Activated naive CD4-positive, alpha-beta T cell (primary cell): ENCODE measurements at places on chromosomes 2 and 18.

DNA sequence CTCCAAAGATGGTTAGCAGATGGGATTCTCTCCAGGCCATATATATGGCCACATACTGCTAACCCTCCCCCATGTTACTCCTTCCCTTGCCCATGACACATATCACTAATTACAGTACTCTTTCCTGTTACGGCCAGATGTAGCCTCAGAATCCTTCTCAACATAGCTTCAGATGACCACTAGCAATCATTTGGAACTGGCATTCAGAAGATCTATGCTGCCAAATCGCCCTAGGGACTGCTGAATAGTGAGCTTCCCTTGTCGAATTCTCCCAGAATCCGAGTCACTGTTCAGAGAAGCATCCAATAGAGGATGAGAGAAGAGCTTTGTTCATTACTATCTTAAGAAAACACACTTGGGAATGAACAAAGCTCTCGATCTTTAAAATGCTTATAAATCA, 121.2 kb upstream of the TANK start:
- DNase-seq: no peak

DNA sequence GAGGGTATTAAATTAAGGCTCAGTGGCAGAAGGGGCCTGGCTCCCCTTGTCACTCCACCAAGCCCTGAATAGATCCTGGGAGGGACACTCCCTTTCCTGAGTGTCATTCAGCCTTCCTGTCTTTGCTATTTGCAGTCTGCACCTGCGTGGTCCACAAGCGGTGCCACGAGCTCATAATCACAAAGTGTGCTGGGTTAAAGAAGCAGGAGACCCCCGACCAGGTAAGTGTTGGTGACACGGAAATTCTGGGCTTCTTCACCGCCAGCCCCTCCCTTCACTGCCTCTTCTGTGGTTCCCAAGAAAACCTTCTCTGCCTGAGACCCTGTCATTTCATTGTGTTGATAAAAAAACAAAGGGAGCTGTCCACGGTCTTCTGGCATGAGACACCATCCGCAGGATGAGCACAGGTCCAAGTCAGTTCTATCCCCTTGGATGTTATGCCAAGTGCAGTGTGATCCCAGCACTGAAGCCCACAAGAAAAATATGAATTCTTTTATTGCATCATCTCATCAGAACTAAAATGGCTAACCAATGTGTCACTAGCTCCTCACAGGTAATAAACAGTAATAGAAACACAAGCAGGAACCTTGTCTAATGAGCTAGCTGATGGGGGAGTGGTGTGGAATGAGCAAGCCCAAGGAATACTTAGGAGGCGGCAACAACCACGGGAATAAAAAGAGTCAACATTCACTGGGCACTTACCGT, 316.9 kb upstream of the EPAS1 start:
- DNase-seq: no peak

DNA sequence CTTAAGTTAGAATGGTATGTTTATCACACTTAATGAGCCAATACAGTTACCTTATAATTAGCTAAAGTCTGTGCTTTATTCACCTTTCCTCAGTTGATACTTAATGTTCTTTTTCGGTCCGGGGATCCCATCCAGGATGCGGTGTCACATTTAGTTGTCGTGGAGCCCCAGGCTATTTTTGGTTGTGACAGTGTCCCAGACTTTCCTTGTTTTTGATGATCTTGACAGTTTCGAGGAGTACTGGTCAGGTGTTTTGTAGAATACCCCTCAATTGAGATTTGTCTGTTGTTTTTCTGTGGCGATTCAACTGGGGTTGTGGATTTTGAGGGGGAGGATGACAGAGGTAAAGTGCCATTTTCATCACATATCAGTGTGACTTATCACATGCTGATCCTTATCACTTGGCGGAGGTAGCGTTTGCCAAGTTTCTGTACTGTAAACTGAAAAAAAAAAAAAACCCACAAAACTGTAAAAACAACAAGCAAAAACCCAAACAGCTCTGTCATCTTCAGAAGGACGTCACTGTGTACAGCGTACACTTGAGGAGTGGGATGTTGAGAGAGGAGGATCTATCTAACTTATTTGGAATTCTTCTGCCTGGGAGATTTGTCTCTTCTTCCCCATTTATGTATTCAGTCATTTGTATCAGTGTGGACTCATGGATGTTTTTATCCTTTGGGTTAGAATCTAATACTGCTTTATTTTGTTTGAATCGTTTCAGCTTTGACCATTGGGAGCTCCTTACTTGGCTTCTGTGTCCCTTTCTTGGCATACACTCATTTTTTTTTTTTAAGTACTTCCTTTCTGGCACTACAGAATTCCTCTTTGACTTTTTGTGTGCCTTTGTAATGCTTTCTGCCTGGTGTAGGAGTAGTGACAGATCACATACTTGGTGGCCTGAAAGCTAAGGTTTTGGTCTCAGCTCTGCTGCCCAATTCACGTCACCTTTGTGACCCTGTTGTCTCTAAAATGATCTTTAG, 68.1 kb downstream of the FMNL2 start:
- no peak for DNase-seq

DNA sequence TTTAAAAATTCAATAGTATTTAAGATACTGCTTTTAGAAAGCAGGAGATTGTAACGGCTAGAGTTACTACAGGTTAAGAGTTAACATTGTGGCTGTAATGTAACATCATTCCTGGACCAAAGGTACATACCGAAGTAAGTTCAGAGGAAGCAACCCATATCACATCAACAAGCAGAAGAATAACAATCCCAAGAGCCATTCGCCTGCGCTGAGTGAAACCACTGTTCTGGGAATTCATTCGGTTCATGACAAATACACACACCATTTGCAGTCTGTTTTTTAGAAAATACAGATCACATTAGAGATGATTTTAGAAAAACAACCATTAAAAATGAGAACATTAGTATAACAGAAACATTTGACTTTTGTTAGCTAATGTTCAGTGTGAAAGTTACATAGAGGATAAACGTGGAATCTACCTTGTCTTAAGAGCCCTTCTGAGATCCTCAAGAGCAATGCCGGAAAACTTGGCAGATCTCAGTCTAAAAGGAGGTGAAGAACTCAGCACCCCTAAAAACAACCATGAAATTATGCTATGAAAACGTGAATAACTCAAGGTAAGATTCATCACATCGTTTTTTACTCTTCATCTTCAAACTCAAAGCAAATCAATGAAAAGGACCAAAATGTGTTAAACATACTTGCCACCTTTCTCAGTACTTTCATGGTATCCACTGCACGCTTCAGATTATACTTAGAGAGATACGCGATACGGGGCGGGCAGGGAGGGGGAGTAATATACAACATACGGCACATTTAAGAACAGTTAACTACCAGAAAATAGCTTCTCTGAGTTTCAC, 1.2 kb downstream of the SLC35F5 start:
- DNase-seq: no peak

GRCh38 chr2:126849991-126850535, 48.6 kb upstream of the TEX51 start:
- DNase-seq: no peak

DNA sequence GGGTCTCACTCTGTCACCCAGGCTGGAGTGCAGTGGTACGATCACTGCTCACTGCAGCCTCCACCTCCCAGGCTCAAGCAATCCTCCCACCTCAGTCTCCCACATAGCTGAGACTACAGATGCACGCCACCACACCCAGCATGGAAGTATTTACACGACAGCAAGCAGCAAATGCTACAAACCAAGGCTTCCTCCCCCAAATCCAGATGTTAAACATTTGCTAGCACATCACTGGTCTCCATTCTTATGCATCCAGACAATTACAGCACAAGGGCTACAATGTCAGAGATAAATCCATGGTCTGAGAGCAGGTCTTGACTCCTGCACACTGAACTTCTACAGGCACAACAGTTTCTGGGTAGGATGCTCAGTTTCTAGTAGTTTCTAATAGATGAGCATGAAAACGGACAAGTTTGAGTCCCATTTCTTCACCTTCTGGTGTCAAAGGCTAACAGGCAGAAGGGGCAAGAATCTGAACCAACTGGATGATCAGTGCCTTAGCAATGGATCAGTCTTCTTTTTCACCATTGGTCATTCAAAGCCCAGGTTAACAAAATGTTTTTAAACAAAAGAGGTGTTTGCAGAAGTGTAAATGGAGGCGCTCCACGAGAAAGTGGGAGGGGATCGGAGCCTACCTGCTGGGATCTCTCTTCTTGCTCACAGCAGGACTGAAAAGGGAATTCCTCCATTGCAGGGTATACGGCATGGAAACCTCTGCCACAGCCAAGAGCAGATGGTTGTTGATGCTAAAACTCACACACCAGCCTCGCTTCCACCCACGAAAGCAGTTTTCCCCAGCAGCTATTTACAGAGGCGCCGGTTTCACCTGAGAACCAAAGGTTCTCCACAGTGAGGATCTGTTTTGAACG, 135.0 kb upstream of the ARL4C start:
- no peak for DNase-seq

DNA sequence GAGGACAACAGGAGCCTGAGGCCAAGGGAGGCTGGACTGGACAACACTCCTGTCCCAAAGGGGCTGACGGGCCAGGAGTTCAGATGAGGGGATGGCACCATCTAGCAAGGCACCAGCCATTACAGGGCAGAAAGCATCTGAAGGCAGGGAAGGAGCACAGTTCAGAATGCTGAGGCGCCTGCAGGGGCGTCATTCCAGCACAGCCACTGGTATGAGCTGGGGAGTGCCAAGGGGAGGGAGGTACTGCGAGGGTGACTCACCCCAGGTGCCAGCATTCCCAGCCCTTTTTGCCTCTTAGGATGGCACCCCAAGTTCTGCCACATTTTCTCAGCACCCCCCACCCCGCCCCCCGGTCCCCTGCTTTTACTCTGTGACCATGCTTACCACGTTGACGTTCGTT, 129.8 kb upstream of the EPAS1 start:
- DNase-seq: no peak

DNA sequence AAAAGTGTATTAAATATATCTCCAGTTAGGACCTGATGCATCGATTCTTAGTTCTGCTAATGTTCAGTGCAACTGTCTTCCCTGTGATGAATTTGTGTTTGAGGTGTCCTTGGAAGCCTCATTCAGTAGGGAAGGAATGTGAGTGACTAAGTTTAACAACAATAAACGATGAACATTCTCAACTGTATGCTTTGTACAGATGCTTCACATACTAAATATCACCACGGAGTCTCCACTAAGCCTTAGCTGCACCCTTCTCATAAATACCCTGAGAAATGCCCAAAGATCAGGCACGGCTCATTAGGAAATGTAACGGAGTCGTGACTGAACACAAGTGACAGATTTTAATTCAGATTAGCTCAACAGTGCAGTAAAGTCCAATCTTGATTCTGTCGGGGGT, 24.4 kb upstream of the AGFG1 start:
- no peak for DNase-seq

DNA sequence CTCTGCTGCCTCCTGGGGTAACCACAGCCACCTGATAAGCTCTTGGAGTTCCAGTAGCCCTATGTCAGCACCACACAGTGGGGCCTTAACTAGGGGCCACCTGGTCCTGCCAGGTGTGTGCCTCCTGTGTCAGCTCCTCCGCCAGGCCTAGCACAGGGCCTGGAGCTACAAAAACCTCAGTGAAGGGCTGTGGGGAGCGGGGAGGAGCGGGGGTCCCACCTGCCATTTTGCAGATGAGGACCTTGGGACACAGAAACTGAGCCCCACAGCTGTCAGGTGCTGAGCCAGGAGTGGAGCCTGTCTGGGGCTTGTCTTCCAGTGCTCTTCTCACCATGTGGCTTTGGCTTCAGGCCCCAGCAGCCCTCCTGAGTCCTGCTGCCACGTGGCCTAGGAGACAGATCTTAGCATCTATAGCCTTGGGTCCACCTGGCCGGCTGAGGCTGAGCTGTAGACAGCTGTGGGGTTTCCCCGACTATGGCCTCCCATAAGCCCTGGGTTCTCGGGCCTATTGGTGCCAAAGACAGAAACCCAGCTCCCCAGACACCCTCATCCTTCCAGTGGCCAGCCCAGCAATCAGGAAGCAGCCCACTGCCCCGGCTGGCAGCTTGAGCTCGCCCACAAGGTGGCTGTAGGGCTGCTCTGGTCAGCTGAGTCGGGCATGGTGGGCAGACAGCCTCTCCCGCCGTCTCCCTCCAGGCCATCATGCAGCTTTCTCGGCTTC, 104.5 kb upstream of the MCFD2 start:
- no peak for DNase-seq

- DNase-seq: no peak
Observed at GRCh38 chr18:73365018-73365417, 497.2 kb upstream of the NETO1 start.

GRCh38 chr2:229169751-229170150, 101.3 kb downstream of the PID1 start:
- DNase-seq: no peak

- no peak for DNase-seq
Observed at GRCh38 chr2:196963961-196964360, 37.5 kb upstream of the PGAP1 start.

GRCh38 chr2:238763471-238763995, 84.4 kb upstream of the TWIST2 start:
- no peak for DNase-seq

DNA sequence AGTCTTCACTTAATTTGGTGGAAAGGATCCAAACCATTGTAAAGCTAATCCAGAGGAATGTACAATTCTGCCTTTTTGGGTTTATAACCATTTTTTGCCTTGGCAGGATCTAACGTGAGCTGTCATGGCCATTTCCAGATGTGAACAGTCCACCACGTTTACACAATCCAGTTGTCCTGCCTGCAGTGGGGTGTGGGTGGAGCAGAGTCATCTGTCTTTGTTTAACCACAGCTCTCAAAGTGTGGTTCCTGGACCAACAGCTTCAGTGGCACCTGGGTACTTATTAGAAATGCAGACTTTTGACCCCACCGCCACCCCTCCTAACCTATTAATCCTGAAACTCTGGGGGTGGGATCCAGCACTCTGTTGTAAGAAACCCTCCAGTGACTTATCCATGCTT, 35.9 kb downstream of the FHOD3 start:
- no peak for DNase-seq

- no peak for DNase-seq
Observed at GRCh38 chr18:34901299-34901698, 139.9 kb upstream of the MAPRE2 start.

GRCh38 chr2:20125616-20126015, 74.2 kb upstream of the LAPTM4A start:
- no peak for DNase-seq

- DNase-seq: no peak
Observed at GRCh38 chr2:153510996-153511395, 32.4 kb upstream of the RPRM start.

- no peak for DNase-seq
Observed at GRCh38 chr2:424306-425171, 136.6 kb upstream of the ALKAL2 start.

DNA sequence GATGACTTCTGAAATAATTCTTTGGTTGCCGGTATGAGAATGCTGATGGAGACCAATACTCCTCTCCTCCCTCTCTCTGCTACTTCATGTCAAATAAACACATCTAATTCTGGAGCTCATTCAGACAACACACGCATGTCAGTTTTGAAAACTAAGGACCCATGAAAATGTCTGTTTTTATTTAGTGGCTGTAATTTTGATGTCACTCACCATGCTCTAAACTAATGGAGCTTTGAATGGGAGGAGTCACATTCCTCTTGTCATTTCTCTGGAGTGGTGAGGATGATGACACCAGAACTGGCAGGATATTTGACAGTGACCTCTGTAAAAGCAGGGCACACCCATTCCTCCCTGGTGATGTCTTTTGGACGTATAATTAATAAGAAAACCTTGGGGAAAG, 163.0 kb downstream of the PHLPP1 start:
- no peak for DNase-seq
